ENCODE measurements at places on chromosomes 12 and 14.

GRCh38 chr12:6784296-6784695 lies 5.0 kb upstream of the CD4 start:
- DNase-seq = no peak

DNA sequence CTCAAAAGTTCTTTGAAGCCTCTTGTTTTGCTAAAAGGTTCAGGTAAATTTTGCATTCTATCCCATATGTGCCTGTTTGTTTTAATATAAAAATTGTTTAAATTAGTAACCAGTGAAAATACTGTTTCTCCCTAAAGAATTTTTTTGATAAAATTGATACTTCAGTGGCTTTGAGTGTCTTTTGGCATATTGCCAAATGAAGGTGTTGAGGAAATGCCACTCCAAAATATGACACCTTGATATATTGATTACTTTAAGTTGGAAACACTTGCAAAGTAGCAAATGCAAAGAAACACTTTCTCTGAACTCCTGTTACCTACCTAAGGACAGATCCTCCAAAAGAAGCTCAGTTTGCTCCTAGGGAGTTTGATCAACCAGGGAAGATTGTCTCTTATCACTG lies 8.4 kb downstream of the STYX start:
- no peak for DNase-seq

GRCh38 chr12:11162502-11162901 lies 8.5 kb upstream of the SMIM10L1 start:
- DNase-seq = no peak

DNA sequence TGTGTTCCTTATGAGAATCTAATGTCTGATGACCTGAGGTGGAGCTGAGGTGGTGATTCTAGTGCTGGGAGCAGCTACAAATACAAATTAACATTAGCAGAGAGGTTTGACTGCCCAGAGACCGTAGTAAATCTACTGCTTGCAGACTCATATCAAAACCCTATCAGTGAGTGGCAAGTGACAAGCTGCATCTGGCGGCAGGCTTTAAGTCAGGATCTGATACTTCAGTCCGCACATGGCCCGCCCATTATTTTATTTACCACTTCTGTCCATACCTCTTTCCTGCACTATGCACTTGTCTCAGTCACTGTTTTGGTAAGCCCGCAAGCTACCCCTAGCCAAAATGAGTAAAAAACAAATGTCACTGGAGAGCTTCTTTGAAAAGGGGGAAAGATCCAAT lies 11.4 kb downstream of the CEP128 start:
- no peak for DNase-seq

- DNase-seq = no peak
Observed at GRCh38 chr12:121356657-121357056, 4.4 kb upstream of the ANAPC5 start.

- no peak for DNase-seq
Observed at GRCh38 chr12:68001486-68002466, 12.5 kb downstream of the IFNG-AS1 start.

GRCh38 chr14:63076488-63076887 lies 31.2 kb upstream of the KCNH5 start:
- DNase-seq = no peak

GRCh38 chr12:4108803-4109345 lies 164.7 kb upstream of the CCND2 start:
- no peak for DNase-seq

GRCh38 chr12:123469978-123470377 lies 12.0 kb downstream of the SNRNP35 start:
- DNase-seq = no peak

DNA sequence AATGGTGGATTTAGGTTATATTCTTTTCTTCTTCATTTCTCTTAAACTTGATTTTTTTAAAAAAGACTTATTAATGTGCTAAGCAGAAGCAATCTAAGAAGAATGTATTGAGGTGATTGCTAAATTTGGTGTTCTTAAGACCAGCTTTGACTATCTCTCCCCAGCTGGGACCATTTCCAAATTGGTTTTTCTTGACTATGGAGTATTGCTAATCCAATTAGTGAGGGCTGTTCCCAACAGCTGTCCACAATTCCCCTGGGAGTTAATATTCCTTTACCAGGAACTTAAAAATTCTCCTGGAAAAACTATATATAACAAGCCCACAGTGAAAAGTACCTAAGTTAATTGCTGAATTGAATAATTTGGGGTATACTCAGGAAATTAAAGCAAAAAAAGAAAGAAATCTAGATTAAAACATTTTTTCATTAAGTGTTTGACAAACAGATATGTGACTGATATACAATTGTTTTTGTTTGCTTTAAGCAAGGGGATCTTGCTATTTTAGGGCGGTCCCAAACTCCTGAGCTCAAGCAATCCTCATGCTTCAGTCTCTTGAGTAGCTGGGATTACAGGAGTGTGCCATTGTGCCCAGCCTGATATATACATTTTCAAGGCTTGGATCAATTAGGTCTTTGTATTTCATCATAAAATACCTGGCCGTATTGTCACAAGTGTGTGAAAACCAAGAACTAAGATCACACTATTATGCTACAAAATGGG lies 105.0 kb downstream of the FAR2 start:
- DNase-seq = no peak

GRCh38 chr12:68434391-68435298 lies 102.5 kb upstream of the MDM1 start:
- DNase-seq = no peak

GRCh38 chr12:42482041-42482747 lies 107.4 kb downstream of the PRICKLE1 start:
- DNase-seq = no peak

GRCh38 chr12:68367903-68368302 lies 35.7 kb upstream of the MDM1 start:
- DNase-seq = no peak

GRCh38 chr12:93785249-93786010 lies 108.3 kb downstream of the CRADD start:
- DNase-seq = no peak

GRCh38 chr14:32249780-32250179 lies 46.7 kb upstream of the RNU6-8 start:
- no peak for DNase-seq

DNA sequence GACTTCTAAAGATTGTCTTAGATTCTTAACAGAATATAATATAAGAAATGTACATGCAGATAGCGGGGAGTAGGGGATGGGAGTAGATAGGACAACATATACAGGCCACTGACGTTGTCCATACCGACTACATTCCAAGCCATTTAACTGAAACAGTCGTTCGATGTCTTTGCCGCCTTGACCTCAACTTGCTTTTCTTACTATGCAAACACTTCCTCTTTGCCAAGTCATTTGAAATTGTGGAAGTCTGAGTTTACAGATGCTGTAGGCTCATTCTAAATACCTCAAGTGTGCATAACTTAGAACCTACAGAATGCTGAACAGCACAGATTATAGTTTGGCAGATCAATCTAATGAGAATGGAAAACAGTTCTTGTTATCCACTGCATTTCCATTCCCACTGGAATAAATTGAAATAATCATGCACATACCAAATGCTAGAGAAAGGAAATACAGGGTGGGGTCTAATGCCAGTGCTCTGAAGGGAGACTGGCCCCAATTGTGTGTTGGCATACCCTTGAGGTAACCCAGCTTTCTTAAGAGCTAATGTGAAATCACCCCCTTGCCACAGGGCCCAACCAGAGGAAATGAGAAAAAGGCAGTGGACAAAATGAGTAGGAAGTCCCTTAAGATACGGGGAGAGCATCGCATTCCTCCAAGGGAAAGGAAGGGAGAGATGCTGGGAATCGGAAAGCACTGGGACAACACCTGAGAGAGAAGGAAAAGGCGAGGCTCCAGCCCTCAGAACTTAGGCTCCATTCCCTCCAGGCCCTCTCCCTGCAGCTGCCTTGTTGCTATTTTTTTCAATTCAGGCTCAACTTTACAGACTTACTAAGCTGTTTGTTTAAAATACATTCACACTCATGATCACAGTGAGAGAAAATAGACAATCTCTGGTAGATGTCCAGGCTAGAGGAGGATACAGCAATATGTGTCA lies 380.9 kb upstream of the TMTC1 start:
- DNase-seq = no peak

- no peak for DNase-seq
Observed at GRCh38 chr14:98433436-98433835, 838.6 kb downstream of the BCL11B start.

- no peak for DNase-seq
Observed at GRCh38 chr12:82057770-82058169, 298.6 kb upstream of the PPFIA2 start.

- no peak for DNase-seq
Observed at GRCh38 chr14:101595349-101595748, 34.1 kb downstream of the DIO3 start.

DNA sequence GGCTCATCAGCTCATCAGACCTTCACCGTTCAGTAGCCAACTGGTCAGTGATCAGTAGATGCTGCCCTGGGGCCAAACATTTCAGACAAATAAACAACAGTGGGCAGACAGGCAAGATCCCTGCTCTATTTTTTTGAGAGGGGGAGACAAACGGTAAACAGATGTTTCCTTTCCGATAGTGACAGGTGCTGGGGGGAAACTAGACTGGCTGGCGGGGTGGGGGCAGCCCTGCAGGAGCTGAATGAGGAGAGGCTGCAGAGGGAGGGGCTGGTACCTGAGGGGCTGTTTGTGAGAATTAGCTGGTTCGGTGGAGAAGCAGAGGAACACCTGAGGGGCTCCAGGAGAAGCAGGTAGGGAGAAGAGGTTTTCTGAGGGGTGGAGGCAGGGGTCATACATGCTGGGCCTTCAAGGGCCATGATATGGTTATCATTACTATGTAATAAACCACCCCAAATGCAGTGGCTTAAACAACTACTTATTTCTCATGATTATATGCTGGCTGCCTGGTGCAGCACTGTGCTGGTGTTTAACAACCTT lies 8.2 kb upstream of the GOLGA3 start:
- no peak for DNase-seq

DNA sequence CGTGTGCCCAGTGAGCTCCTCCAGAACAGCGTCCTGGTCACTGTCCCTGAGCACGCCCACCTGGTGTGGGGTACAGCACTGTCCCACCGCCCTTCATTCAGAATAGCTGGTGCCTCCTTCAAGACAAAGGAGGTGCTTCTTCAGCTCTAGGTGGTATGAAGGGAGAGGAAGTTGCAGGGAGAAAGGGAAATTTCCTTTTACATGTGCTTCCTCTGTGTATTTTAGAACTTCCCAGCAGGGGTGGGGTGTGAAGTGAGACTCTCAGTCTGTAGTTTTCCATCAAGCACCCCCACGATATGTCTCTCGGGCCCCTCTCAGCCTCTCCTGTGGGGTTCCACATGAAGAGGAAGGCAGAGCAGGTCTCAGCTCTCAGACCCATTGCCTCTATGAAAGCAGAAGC lies 1.2 kb upstream of the SLC6A12 start:
- DNase-seq = no peak

DNA sequence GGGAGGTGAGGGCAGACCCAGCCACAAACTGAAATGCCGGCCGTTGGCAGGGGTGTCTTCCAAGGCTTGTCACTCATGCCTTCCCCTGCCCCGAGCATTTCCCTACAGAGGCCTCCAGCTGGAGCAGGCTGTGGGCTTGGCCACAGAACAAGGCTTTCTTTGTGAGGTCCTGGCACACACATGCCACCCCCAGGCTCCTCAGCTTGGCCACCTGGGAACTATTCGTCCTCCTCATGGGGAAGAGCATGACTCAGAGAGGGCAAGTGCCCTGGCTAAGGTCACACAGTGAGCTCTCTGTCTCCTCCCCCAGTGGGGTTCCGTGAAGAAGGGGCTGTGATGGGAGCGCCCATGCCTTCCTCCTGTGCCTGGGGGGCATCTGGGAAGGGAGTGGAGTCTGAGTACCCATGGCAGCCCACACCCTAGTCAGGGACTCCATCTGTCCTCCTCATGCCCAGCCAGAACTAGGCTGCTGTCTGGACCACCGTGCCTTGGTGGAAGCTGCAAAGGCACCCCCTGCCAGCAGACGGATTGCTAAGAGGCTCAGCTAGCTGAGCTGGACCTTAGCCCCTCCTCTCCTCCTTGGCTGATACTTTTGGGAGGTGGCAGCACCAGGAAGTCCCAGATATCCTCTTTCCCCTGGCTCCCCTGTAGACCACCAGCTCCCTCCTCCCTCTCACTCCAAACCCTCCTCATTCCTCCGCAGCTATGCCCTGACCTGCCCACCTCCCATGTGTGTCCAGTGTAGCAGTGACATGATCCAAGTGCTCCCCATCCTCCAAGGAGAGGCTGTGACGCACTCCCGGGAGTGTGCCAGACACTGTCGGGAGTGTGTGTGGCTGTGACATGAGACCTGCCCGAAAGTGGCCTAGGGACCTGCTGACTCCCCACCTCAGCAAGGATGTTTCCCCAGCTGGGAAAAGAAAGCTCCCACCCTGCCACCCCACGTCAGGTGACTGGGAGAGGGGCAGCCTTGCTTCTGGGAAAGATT lies 21.4 kb downstream of the ABCB9 start:
- DNase-seq = no peak

GRCh38 chr12:16612647-16613046 lies 6.7 kb upstream of the LMO3 start:
- no peak for DNase-seq

All from stimulated activated CD8-positive, alpha-beta memory T cell treated with anti-CD3 and anti-CD28 coated beads, Interleukin-7, amount 100 ng/mL, for 48 hours (primary cell).